SK-N-DZ (cell line): ENCODE measurements at places on chromosomes 1 and 21.
A peak's percentile ranks its signal among the peaks of the same experiment; 100 is the strongest.

- DNase-seq: peak; percentile 31
Measured at GRCh38 chr1:180881806-180882509, 30.7 kb upstream of the KIAA1614 start.

DNA sequence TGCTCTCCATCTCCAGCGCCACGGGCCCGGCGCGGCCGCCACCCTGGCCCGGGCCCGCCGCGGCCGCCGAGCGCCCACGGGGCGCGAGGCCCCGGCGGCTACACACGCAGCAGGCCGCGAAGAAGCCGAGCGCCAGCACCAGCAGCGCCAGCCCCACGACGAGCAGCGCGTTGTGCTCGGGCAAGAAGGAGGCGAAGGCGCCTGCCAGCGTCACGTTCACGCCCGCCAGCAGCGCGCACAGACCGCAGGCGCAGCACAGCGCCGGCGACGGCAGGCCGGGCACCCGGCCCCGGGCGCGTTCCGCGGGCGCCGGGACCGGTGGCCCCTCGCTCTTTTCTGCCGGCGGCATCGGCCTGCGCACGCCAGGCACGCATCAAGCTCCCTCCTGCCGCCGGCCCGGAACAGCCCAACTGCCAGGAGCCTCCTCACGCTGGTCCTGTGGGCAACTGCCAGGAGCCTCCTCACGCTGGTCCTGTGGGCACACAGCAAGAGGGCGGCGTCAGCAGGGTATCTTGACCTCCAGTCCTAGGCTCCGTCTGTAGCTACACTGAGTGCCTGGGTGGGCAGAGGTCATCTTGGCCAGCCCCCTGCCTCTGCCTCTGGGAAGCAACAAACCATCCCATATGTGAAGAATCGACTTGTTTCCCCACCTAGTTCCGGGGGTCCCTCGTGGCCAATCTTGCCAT, 18.1 kb downstream of the KNCN start:
- no peak for DNase-seq

GRCh38 chr1:214102907-214103306, 115.1 kb downstream of the PROX1 start:
- DNase-seq: no peak

- DNase-seq: no peak
Measured at GRCh38 chr1:23524716-23525401, 6.2 kb downstream of the E2F2 start.

- DNase-seq: no peak
Measured at GRCh38 chr1:213394837-213395236, 343.8 kb downstream of the RPS6KC1 start.

GRCh38 chr21:44983421-44984206, 43.8 kb downstream of the SLX9 start:
- no peak for DNase-seq

GRCh38 chr1:181104790-181105133, 16.3 kb downstream of the IER5 start:
- DNase-seq: peak; percentile 59

- DNase-seq: no peak
Measured at GRCh38 chr1:213828867-213829266, 158.9 kb upstream of the PROX1 start.

GRCh38 chr1:218357211-218357892, 12.2 kb downstream of the TGFB2 start:
- DNase-seq: no peak

DNA sequence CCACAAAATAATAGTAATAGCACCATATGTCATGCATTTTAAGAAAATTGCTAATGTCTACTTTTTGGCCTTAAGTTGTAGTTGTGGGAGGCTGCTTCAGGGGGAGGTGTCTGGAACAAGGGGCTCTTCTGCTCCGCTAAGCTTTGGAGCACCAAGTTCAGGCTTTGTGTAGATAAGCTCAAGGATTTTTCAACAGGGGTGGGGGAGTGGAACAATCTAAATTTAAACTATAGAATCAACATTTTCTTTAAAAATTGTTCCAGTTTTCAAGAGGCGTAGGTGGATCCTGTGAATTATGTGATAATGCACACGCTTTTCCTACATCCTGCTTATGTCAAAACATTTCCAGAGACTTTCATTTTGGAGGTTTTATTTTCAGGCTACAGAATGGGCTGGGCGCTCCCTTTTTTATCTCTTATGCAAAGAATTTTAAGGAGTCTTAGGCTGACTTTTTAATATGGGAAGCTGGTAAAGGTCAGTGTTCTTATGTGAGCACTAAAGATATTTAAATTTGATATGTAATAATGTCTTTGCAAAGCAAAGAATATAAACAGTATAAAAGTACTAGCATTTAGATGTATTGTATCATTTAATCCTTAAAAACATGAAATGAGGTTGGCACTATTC, 9.9 kb downstream of the ATP1A1 start:
- DNase-seq: no peak

DNA sequence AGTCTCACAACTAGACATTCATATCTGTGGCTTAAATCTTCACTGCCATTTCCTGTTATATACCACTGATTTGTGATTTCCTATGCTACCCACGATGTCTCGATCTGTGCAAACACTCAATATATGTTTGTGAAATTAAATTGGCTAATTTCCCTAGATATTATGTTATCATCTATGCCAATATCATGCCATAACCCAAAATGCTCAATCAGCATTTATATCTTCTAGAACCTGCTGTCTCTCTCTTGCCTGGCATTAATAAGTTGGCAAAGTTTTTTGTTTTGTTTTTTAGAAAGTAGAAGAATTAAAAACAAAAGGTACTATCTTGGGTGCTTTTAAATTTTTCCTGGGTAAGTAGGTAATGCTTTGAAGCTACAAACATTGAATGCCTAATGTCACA, 358.5 kb upstream of the DAB1 start:
- DNase-seq: no peak

GRCh38 chr1:242412921-242413320, 111.6 kb downstream of the PLD5 start:
- no peak for DNase-seq

DNA sequence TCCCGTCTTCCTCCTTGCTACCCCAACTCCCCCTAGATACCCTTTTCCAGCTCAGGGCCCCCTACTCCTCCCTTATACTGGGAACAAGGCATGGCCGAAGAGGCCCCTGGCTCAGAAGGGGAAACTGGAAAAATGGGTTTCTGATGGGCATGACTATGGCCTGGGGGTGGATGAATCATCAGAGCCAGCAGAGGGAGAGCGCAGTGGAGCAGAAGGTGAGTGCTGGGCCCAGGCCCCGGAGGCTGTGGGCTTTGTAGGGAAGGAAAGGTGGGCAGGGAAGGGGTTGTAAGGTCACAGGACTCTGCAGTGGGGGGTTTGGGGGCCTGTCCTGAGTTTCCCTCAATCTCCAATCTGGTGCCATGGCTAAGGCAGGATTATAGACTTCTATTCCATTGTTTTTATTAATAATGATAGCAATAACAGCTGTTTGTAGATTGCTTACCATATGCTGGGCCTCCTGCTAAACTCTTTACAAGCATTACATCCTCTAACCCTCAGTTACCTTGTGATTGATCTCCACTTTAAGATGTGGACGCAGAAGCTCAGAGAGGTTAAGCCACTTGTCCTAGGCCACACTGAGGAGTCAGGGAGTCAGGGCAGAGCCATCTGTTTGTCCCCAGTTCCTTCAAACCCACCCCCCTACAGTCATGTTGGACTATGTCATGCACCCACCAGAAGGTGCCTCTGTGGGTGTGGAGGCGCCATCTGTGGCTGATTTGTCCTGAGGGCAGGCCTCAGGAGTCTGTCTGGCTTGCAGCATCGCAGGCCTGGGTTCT, 36.2 kb upstream of the ZNF362 start:
- DNase-seq: no peak

- DNase-seq: no peak
Measured at GRCh38 chr1:242086093-242086492, 87.2 kb upstream of the MAP1LC3C start.

- DNase-seq: no peak
Measured at GRCh38 chr1:11960715-11961114, 19.5 kb upstream of the MFN2 start.

- DNase-seq: no peak
Measured at GRCh38 chr1:61887076-61887867, 145.0 kb downstream of the PATJ start.

- DNase-seq: no peak
Measured at GRCh38 chr21:37230632-37231248, 36.4 kb downstream of the VPS26C start.

GRCh38 chr1:1099506-1100183, 16.2 kb downstream of the C1orf159 start:
- no peak for DNase-seq

- DNase-seq: no peak
Measured at GRCh38 chr1:65216989-65217388, 69.0 kb downstream of the AK4 start.

GRCh38 chr21:35850029-35850428, 210.3 kb downstream of the SETD4 start:
- no peak for DNase-seq

DNA sequence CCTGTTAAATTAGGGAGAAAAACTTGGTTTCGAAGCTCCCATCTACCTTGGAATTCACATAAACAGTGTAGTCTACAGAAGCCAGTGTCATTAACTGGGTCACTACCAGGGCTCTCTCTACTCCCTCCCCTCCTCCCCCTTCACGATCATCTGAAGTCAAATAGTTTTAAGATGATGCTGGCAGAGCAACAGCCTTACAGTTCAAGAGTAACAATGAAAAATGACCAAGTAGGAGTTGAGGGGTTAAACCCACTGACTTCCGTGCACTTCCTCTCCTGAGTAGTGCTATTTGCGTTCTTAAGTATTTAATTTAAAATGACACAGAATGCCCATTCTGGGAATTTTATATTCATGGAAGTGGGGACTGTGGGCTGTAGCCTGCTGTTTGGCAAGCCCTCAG, 236.9 kb downstream of the SIPA1L2 start:
- DNase-seq: no peak

DNA sequence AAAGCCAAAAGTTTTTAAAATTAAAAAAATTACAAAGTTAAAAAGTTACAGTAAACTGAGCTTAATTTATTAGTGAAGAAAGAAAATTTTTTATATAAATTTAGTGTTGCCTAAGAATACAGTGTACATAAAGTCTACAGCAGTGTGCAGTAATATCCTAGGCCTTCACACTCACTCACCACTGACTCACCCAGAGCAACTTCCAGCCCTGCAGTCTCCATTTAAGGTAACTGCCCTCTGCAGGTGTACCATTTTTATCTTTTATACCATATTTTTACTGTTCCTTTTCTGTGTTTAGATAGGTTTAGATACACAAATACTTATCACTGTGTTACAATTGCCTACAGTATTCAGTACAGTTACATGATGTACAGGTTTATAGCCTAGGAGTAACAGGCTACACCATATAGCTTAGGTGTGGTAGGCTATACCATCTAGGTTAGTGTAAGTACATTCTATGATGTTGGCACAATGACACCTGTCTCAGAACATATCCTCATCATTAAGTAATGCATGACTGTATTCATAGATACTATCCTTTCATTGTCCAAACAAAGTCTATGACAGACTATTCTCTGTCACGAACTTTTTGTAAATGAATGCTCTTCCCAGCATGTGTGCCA, 78.6 kb upstream of the PBX1 start:
- no peak for DNase-seq

GRCh38 chr1:61853583-61853982, 111.3 kb downstream of the PATJ start:
- DNase-seq: no peak

DNA sequence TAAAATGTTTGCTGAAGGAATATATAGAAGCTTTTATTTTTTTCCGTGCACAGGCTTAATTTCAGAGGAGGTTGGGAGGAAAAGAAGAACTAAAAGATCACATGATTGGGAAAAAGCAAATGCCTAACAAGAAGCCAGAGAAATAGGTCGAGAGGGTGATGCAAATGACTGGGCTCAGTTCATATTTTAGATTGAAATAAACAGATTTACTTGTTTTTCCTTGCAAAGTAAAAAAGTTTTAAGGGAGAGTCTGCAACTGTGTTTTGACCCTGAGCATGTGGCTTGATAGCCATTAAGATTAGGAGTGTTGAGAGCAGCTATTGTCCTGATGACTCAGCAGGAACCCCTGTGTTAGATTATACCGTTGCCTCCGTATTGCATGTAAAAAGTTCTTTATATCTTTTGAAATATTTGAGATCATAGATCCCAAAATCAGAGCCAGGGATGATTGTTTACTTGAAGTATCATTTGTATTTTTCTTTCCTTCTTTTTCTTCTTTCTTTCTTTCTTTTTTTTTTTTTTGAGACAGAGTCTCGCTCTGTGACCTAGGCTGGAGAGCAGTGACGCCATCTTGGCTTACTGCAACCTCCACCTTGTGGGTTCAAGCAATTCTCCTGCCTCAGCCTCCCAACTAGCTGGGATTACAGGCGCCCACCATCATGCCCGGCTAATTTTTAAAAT, 20.2 kb downstream of the CLIC4 start:
- DNase-seq: no peak

DNA sequence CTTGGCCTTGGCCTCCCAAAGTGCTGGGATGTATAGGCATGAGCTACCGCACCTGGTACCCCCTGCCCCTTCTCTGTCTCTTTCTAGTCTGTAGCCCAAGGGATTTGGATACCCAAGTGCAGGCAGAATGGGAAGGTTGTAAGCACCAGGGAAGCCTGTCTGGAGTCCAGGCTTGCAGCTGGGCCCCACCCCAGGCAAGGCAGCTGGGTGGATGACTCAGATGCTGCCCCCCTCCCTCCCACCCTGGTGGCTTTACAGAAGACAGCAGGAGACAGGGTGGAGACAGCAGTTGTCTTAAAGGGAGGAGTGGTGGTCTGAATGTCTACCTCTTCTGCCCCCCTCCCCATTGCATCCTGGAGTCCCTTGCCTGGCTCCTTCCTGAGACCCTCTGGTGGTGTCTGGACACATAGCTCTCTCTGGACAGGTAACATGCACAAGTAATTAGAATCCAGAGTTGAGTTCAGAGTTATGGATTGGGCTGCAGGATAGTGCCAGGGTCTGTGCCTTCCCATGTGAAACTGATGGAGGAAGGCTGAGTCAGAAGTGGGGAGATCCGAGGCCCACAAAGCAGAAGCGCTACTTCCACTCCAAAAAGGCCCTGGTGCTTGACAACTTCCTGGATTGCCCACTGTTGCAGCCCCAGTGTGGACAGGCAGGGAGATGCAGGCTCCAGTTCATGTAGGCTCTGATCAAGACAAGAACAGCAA, 5.1 kb downstream of the LMNA start:
- no peak for DNase-seq

DNA sequence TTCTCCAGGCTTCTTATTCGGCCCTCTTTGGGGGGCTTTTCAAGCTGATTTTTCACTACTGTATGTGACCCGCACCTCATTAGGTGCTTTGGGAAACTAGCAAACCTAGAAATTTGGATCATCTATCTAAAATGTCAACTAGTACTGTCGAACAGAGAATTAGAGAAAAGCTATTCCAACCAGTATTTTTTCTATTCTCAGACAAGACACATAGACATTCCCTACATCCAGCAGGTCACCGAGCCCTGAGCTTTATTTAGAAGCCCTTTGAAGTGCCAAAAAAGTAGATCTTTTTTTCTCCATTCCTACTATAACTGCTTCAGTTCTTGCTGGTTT, 310 bp upstream of the SSR2 start:
- no peak for DNase-seq

DNA sequence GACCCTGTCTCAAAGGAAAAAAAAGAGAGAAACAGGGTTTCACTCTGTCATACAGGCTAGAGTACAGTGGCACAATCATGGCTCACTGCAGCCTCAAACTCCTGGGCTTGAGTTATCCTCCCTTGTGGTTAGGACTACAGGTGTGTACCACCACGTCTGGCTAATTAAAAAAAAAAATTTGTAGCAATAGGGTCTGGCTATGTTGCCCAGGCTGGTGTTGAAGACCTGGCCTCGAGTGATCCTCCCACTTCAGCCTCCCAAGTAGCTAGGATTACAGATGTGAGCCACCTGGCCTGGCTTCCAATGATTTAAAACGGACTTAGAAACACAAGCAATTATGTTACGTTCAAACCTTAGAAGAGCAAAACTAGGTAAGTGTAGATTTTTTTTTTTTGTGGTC, 22.1 kb downstream of the GOLPH3L start:
- DNase-seq: no peak

- DNase-seq: no peak
Measured at GRCh38 chr1:110216844-110217444, 6.8 kb downstream of the KCNC4 start.
